ENCODE measurements at places on chromosomes 2 and 18.

DNA sequence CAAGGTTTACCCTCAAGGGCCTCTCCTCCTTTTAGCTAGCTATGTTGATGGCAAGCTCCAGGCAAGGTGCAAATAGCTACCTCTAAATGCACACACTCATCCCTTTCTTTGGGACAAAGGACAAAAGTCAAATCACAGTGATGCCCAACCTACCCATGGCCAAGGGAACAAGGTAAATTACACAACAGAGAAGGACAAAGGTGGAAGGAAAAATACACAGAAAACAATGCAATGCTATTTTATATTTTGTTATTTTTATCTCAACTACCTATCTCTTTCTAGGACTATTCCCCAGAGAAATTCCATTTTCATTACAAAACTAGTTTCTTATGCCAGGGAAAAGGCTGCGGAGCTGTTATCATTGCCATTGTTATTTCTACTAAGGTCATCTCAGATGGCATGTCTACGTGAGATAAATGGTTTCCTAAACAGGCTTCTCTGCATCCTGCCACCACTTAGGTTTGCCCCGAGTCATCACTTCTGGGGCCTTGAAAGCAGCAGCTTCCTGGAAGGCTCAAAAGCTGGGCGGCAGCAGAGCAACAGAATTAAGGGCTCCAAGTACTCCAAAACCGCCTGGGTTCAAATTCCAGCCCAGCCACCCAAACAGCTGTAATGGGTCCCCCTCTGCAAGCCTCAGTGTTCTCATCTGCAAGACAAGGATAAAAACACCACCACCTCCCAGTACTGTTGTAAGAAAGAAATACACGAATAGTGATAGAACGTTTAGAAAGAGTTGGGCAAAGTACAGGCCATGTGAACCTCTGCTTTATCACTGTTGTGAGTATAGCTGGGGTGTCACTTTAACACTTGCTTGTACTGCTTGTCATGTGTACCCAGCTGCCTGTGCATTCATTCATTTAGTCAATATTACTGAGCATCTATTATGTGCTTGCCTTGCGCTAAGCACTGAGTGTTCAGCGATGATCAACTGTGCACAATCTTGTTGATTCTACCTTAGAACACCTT lies 20.9 kb downstream of the BCL2 start:
- DNase-seq, result no peak

DNA sequence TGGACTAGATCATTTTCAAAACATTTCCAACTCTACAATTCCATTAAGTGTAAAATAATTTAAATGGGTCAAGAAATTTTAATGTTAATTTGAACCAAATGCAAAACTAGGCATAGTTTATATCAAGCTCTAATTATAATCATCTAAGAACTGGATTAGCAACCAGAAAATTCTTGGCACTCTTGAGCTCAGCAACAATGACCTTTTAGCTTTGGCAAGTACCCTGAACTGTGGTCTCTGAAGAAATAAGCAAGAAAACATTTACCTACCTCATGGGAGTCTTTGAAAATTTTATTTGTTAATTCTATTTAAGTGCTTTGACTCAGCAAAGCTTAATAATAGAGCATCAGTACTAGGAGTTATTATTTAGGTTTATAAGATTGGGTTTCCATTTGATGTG lies 313.2 kb downstream of the SATB2 start:
- no peak for DNase-seq

GRCh38 chr2:239164335-239164871 lies 236.4 kb downstream of the HDAC4 start:
- DNase-seq, result peak; percentile 17

- DNase-seq, result peak; percentile 72
Measured at GRCh38 chr18:75638776-75639471, 211.4 kb upstream of the SMIM21 start.

GRCh38 chr18:58438958-58439300 lies 190.0 kb downstream of the ALPK2 start:
- no peak for DNase-seq

DNA sequence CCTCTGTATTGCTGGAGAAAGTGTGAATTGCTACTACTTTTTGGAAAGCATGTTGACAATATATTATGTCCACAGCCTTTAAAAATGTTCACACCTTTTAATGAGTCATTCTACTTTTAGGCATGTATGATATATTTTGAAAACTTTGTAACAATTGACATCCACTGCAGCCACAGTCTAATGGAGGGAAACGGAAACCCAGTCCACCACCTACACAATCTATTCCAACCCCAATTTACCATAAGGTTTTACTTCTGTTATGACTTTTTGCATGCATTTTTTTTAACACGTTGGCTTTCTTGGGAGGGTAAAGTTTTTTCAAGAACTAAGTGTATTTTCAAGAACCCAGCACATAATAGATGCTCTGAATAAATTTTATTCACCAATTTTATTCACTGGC lies 38.5 kb upstream of the ATP8B1 start:
- no peak for DNase-seq

DNA sequence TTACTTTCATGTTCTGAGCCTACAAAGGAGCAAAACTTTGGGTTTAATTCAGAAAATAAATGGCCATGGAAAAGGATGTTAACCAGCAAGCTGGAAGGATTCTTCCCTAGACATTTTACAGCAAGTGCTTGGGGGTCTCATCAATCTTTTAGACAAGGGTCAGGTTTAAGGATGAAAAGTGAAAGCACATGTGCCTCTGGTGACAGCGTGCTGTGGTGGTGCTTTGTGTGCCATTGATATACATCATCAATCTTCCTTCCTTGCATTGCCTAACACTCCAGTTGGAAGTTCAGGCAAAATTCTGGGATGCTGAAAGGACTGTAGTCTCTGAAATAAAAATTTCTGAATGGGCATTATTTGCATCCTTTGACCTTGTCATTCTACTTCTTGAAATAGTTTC lies 171.2 kb downstream of the KCNE4 start:
- no peak for DNase-seq

- no peak for DNase-seq
Measured at GRCh38 chr2:49306925-49307324, 152.6 kb upstream of the FSHR start.

GRCh38 chr2:15243762-15244161 lies 317.4 kb downstream of the NBAS start:
- DNase-seq, result no peak

GRCh38 chr2:156908825-156909224 lies 348.7 kb upstream of the GALNT5 start:
- no peak for DNase-seq

- DNase-seq, result no peak
Measured at GRCh38 chr2:120964819-120965218, 229.2 kb downstream of the GLI2 start.

DNA sequence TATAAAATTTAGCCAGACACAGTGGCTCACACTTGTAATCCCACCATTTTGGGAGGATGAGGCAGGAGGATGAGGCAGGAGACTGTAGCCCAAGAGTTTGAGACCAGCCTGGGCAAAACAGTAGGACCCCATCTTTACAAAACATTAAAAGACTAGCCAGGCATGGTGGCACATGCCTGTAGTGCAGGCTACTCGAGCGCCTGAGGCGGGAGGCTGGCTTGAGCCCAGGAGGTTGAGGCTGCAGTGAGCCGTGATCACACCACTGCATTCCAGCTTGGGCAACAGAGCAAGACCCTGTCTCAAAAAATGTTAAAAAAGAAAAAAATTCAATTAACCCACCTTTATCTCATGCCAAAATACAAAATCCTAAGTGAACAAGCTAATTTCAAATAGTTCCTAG lies 4.0 kb downstream of the REV1 start:
- no peak for DNase-seq

GRCh38 chr2:54601339-54601738 lies 122.1 kb upstream of the EML6 start:
- DNase-seq, result no peak

- no peak for DNase-seq
Measured at GRCh38 chr2:104896446-104896845, 42.5 kb downstream of the POU3F3 start.

GRCh38 chr2:55502590-55503141 lies 16.9 kb upstream of the CFAP36 start:
- DNase-seq, result no peak

DNA sequence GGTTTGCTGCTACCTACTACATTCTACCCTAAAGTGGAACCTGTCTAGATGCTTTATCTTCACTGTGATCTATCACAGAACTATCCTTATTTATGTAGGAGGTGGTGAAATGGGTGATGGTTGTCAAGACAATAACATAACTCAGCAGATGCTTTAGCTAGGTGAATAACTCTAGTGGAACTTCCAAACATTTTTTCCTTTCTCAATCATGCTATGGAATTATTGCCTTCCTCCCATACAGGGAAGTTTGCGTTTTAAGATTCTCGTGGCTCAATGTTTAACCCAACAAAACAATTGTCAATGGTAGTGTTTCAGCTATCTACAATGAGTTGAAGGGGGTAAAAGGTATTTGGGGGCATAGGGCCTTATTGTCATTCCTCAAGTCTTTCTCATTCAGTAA lies 82.6 kb upstream of the GLI2 start:
- no peak for DNase-seq

DNA sequence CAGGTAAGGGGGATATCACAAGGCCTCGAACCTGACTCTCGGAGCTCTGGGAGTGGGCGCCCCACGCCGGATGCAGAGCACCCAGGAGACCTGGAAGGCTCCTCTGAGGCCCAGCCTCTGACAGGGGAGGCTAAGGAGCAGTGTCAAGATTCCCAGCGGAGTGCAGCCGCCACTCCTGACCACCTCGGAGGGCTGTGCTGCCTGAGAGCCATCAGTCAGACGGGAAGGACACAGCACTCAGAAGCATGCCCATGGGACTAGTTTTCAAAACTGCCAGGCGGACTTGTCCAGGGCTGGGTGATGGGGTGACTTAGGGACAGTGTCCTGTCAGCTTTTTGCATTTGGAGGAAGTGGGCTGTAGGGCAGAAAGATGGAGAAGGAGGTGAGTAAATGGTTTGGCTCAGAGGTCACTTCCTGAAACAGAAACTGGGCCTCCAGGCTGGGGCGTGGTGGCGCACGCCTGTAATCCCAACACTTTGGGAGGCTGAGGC lies 34.6 kb upstream of the B3GNT7 start:
- no peak for DNase-seq

DNA sequence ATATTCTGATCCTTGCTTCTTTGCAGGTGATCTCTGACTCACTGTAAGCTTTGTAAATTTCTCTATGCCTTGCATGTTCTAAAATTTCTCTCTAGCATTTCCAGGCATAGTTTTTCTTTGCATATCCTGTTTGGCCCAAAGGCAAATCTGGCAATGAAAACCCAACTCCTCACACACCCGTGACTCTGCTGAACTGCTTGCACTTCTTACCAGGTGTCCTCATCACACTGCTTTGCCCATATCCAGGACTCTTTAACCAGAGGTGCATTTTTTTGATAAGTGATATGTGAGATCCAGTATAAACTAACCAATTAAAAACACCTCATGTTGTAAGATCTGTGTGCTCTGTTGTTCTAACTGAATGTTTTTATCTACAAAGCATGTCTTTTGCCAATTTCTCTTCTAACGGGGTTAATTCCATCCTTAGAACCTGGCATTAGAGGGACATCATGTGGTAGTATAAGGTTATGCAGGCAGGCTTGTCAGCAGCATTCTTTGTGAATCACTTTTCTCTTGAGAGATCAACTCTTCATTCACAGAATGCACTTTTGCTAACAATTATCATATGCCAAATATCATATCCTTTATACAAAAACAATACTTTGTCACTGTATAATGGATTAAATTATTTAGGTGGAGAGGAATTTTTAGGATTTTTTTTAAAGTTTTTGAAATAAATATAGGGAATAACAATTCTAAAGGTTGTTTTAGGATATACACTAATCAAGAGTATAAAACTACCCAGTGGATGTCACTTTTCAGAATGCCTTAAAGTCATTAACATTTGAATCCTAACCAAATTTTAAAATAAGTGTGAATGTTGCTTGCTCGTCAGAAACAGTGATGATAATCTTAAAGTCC lies 20.8 kb upstream of the TMX3 start:
- DNase-seq, result peak; percentile 8

GRCh38 chr2:169362894-169363559 lies 693 bp upstream of the LRP2 start:
- no peak for DNase-seq

GRCh38 chr2:133986881-133987795 lies 266.7 kb upstream of the MGAT5 start:
- DNase-seq, result no peak

DNA sequence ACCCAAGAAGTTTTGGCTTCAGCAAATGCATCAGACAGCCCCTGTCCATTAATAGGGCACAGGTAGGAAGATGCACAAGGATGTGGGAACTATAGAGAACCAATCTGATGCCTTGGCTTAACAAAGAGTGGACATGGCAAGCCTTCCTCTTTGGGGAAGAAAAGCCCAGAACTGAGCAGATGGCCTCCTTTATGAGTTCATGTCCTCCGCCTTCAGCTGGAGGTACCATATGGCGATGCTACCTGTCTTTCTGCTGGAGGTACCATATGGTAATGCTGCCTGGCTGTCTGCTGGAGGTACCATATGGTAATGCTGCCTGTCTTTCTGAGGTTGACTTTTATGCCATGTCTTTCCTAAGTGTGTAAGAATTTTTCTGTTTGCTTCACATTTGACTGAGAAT lies 6.0 kb downstream of the RETREG2 start:
- no peak for DNase-seq

- no peak for DNase-seq
Measured at GRCh38 chr2:148545390-148546256, 98.9 kb upstream of the EPC2 start.

GRCh38 chr18:46411867-46412690 lies 244.9 kb downstream of the LOXHD1 start:
- peak; percentile 36 for DNase-seq

DNA sequence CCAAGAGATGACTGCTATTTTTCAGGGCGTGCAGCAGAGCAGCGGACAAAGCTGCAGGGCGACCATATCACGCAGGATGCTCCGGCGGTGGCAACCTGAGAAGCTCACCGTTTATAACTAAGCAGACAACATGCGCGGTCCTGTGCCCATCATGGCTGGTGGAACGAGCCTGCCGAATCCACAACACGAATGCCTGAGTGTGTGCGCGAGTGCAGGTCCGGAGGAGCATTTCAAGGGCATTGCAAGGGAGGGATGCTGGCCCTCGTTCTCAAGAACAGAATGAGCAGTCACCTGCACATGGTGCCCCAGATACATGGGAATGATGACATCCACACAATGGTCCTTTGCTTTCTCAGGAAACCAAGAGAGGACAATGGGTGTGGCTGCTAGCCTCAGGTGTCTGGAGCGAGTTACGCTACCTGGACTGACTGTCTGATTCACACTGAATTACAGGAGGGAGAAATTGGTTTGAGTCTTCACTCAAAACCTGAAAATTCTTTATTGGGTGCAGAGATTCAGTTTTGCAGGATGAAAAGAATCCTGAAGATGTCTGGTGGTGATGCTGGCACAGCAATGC lies 39.8 kb downstream of the TBC1D8 start:
- DNase-seq, result no peak
